Spleen (tissue), 13 donors: ENCODE measurements at places on chromosomes 6 and 20. TPM values are rescaled to one million over a fixed set of nuclear protein-coding genes. Genes with fewer than 3 reads are reported as not detected.

DNA sequence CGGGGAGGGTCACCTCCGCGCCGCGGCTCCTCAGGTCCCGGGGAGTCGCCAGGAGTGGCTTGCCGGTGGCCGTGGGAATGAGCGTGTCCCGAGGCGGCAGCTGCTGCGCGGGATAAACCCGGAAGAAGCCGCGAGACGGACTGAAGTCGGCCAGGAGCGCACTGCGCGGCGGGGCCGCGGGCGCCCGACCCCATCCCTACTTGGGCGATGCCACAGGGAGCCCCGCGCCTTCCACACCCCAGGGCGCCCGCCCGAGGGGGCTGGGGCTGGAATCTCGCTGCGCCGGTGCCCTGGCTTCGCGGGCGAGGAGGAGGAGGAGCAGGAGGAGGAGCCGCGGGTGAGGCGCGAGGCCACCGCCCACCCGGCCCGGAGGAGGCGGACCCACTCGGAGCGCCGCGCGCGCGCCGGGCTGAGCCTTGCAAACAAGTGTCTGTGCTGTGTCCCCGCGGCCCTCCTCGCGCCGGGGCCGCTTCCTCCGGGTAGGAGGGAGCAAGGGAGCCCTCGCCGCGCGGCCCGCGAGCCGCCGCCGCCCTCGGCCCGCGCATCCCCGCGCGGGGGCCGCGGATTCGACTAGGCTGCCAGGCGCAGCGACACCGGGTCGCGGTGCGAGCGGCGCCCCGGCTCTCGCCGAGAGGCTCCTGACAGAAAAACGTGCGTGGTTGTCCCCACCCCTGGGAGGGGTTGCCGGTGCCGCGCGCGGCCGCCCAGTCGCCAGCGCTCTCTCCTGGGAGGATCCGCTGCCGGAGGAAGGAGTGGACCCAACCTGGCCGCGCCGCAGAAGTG, at the start of gene ZDHHC14:
Gene ZDHHC14 (plus strand): TSS at position 412 of the 783 bp plus-strand sequence.
- H3K36me3 ChIP-seq: no peaks in the 10 kb centered on the region
- H3K4me3 ChIP-seq: peak within 1 kb of the TSS; percentile 95
- peak; percentile 99 for DNase-seq
- peak within 1 kb of the TSS; percentile 93 for H3K27ac ChIP-seq
- peaks cover 51% of the 10 kb centered on the region for H3K4me1 ChIP-seq
- no peaks in the 10 kb centered on the region for H3K27me3 ChIP-seq

DNA sequence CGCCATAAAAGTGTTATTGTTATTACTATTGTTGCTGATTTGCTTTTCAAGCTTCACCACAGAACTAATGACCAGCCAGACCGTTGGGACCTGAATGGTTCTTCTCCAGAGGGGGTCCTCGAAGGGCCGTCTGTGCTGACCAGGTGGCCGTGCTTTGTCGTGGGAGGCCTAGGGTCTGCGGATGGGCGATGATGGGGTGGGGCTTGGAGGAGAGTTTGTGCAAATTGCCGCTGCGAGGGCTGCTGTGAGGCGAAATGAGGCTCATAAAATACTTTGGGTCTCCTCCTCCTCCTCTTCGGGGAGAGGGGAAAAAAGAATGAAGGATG, 6.0 kb upstream of the ZBTB22 start:
- H3K27ac ChIP-seq: peak overlapping the region; percentile 94
- peaks cover 29% of the 10 kb centered on the region for H3K36me3 ChIP-seq
- peak; percentile 87 for DNase-seq
- no peaks in the 10 kb centered on the region for H3K27me3 ChIP-seq
- peak overlapping the region; percentile 77 for H3K4me3 ChIP-seq

GRCh38 chr6:81808851-81809570, 56.5 kb upstream of the TENT5A start:
- no peaks in the 10 kb centered on the region for H3K36me3 ChIP-seq
- no peak overlapping the region for H3K4me3 ChIP-seq
- peak overlapping the region; percentile 77 for H3K27ac ChIP-seq
- peaks cover 35% of the 10 kb centered on the region for H3K4me1 ChIP-seq
- no peaks in the 10 kb centered on the region for H3K27me3 ChIP-seq

DNA sequence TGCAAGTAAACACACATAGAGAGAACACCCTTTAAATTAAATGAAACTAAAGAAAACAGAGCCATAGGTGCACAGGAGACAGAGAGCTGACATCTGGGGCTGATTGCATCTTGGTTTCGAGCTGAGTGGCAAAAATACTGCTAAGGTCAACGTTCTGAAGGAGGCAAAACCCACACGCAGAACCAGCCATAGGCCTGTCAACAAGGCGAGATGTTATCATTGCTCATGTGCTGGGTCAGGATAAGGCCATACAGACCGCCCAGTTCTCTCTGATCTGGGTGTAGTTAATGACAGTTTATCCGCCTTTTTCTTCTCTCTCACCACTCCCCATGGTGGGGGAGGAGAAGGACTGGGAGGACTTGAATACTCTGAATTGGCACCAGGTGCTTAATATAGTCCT, 4.5 kb upstream of the FAM110A start:
- H3K4me1 ChIP-seq: no peaks in the 10 kb centered on the region
- no peaks in the 10 kb centered on the region for H3K36me3 ChIP-seq
- H3K27ac ChIP-seq: no peak overlapping the region
- peak; percentile 12 for DNase-seq

DNA sequence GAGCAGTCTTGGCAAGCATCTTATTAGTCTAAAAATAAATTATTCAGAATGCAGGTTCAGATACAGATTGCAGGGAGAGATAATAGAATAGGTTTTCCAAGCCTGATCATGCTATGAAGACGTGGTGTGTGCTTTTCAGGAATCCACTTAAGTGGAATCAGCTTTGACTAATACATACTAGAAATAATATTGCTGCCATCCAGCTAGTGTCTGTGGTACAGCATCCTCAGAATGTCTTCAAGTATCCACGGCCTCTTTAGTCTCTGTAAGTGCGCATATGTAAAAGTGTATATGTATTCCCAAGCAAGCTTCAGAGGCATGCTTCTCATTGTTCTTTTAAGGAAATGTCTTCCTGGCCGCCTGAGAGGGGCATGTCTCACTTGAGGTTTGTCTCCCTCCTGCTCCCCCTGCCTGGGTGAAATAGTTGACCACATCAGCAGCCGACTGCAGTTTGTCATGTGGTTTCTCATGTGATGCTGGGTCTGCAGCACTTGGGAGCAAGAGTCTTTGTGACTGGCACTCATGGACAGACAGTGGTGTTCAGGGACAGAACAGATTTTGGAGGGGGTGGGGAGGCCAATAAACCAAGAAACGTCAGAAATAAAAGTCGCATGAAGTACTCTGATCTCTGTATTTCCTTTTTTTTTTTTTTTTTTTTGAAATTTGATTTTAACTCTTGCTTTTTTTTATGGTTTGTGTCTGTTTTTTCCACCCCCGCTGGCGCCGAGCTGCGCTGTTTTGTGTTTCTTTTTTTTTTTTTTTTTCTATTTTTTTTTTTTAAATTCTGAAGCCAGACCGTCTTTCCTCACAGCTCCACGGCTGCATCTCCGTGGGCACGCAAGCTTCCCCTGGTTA, 150.8 kb downstream of the PRL start:
- no peak overlapping the region for H3K27ac ChIP-seq
- no peak for DNase-seq
- peaks cover 13% of the 10 kb centered on the region for H3K4me1 ChIP-seq
- no peaks in the 10 kb centered on the region for H3K36me3 ChIP-seq

GRCh38 chr20:23029324-23029723, 5.8 kb upstream of the SSTR4 start:
- no peaks in the 10 kb centered on the region for H3K36me3 ChIP-seq
- H3K27ac ChIP-seq: no peak overlapping the region
- no peaks in the 10 kb centered on the region for H3K4me1 ChIP-seq
- peaks cover 5% of the 10 kb centered on the region for H3K27me3 ChIP-seq
- no peak overlapping the region for H3K4me3 ChIP-seq

DNA sequence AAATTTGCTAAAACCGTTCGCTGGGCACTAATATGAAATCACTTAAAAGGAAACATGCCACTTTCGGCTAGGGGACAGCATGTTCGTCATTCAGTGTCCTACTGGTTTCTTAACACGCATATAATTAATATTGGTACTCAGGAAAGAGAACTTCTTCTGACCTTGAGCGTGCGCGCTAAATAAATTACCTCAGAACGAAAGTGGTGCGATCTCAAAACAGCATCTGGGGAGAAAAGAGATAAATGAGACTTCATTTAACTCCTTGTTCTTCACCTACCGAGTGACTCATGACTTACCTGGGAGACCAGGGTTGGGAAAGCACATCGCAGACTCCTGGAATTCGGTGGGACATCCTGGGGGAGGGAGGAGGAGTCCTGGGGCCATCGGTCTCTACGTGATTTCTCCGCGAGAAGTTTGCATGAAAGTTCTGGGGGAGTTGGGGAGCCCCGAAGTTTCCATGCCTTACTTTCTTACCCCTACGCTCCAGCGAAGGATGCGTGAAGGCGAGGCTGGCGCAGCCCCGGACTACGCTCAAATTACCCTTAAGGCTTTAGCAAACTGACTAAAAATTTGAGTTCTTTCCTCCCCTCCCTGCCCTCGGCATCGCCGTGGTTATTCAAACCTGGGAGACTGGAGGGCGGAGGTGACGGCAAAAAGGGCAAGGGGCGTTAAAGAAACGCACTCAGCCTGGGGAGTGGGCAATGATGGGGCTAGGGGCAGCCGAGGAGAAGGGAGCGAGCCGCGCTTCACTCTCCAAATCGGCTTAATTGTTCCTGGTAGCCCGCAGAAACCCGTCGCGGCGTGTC, 1.1 kb upstream of the BEND6 start:
- no peaks in the 10 kb centered on the region for H3K36me3 ChIP-seq
- peak overlapping the region; percentile 59 for H3K27ac ChIP-seq
- H3K4me3 ChIP-seq: peak overlapping the region; percentile 63
- no peak for DNase-seq

DNA sequence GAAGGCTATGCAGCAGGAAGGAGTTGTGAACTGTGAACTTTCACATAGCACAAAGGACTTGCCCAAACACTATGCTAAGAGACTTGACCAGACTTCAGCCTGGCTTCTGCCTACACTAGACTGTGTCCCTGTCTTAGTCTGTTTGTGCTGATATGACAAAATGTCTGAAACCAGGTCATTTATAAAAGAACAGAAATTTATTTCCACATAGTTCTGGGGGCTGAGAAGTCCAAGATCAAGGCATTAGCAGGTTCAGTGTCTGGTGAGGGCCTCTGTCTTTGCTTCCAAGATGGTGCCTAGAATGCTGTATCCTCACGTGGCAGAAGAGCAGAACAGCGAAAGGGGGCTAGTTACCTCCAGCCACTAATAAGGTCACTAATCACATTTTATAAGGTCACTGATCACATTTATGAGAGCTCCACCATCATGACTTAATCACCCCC, 16.0 kb upstream of the MCM3 start:
- no peaks in the 10 kb centered on the region for H3K27me3 ChIP-seq
- H3K36me3 ChIP-seq: no peaks in the 10 kb centered on the region
- DNase-seq: no peak
- no peak overlapping the region for H3K27ac ChIP-seq

DNA sequence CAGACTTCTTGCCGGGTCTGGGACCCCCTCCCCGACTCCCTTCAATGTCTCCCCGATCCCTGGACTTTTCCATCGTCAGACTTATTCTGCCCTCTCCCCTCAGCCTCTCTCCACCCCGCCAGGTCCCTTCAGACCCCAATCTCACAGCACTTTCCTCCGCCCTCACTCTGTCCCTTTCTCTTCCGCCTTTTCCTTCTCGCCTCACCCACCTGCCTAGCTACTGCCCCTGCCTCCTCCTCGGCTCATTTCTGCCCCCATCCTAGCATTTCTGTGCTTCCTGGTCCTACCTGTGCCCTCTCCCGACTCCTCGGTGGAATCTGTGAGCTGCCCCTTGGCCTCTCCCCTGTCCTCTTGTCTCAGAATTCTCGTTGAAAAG, 616 bp downstream of the CHMP4B start:
- H3K36me3 ChIP-seq: peaks cover 21% of the 10 kb centered on the region
- H3K27ac ChIP-seq: peak overlapping the region; percentile 98
- peaks cover 42% of the 10 kb centered on the region for H3K4me1 ChIP-seq
- no peaks in the 10 kb centered on the region for H3K27me3 ChIP-seq
- peak; percentile 77 for DNase-seq

DNA sequence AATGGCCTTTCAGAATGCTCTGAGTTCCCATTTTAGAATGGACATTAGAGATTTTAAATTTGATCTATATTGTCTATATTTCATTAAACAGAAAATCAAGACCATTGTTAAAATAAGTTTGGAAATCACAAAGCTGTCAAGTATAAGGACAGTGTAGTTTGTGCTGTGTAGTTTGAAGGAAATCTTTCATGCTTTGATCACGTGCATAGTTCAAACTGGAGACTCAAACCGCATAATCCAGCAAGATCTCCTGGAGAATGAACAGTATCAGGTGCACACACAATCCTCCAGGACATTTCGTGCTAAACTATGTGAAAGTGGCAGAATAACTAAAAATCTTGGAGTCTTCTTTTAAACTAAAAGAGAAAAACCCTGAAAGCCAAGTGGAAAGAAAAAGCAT, 60.8 kb upstream of the TBXT start:
- H3K27me3 ChIP-seq: peaks cover 32% of the 10 kb centered on the region
- no peak overlapping the region for H3K4me3 ChIP-seq
- DNase-seq: no peak
- no peak overlapping the region for H3K27ac ChIP-seq
- no peaks in the 10 kb centered on the region for H3K36me3 ChIP-seq
- peaks cover 9% of the 10 kb centered on the region for H3K4me1 ChIP-seq

DNA sequence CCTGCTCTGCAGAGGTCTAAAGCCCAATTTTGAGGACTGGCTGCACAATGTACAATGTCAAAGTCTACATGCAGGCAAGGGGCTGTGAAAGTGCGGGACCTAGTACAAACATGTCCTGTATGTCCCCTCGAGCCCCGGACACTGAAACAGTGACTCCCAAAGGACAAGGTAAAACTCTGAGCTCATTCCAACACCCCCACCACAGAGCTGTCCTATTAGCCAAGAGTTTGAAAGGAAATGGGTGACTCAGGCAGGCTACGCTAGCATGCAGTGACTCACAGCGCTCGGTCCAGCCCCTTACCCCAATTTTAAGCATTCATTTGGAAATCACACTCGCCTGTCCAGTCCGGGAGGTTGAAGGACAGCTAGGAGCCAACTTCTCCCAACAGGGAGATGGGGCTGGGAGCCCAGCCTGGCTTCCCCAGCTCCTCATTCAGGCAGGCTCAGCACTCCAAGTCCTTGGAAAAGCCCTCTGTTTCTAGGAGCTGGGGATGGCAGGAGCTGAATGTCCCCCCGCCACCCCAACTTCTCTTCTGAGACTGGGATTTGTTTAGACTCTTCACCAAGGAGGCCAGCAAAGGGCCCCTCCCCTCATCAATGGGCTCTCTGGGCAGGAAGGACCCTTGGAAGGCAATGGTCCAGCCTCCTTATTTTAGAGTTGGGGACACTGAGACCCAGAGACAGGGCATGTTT, 3.9 kb downstream of the SDC4 start:
- H3K4me3 ChIP-seq: peak overlapping the region; percentile 62
- H3K36me3 ChIP-seq: no peaks in the 10 kb centered on the region
- H3K27me3 ChIP-seq: peaks cover 2% of the 10 kb centered on the region
- H3K27ac ChIP-seq: peak overlapping the region; percentile 86
- DNase-seq: no peak

- H3K27ac ChIP-seq: no peak overlapping the region
- H3K36me3 ChIP-seq: peaks cover 5% of the 10 kb centered on the region
- no peak overlapping the region for H3K4me3 ChIP-seq
- no peak for DNase-seq
These were observed 23.6 kb upstream of the ZNF337 start for GRCh38 chr20:25720285-25720684.

GRCh38 chr20:58305061-58305460, 4.5 kb upstream of the RAB22A start:
- H3K27ac ChIP-seq: no peak overlapping the region
- H3K4me3 ChIP-seq: no peak overlapping the region
- no peaks in the 10 kb centered on the region for H3K27me3 ChIP-seq
- no peak for DNase-seq
- H3K36me3 ChIP-seq: no peaks in the 10 kb centered on the region
- H3K4me1 ChIP-seq: peaks cover 35% of the 10 kb centered on the region

WFDC2 gene
- 0.58 TPM for polyA plus RNA-seq

LY6G6C gene
- not detected for polyA plus RNA-seq

PHACTR1 gene
- 8.5 TPM for polyA plus RNA-seq

SEMG1 gene
- polyA plus RNA-seq: not detected

ANGPT4 gene
- polyA plus RNA-seq: not detected

LRFN2 gene
- 0.07 TPM for polyA plus RNA-seq

BACH2 gene
- 3.4 TPM for polyA plus RNA-seq

ADGRB3 gene
- 0.58 TPM for polyA plus RNA-seq
